ENCODE measurements at places on chromosomes 13 and 19.

- DNase-seq: no peak
Measured at GRCh38 chr19:48582168-48582567, 24.4 kb upstream of the SPACA4 start.

- DNase-seq: no peak
Measured at GRCh38 chr13:50241479-50241878, 226.2 kb downstream of the KCNRG start.

- DNase-seq: no peak
Measured at GRCh38 chr13:32045982-32046785, 14.6 kb downstream of the FRY start.

DNA sequence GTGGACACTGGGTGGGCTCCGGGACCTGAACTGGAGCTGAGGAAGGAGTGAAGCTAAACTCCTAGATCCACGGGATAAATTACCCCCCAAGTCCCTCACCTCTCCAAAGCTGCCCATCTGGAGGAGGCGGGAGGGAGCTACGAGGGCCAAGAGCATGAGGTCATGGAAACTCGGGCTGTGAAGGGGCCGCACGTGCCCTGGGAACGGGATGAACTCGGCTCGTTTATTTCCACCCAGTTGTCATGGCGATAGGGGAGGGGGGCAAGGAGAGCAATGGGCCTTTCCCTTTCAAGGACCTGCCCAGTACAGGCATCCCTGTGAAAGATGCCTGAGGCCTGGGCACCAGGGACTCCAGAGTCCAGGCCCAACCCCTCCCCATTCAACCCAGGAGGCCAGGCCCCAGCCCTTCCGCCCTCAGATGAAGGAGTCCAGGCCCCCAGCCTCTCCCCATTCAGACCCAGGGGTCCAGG, 3.8 kb downstream of the PPP1R12C start:
- DNase-seq: no peak

DNA sequence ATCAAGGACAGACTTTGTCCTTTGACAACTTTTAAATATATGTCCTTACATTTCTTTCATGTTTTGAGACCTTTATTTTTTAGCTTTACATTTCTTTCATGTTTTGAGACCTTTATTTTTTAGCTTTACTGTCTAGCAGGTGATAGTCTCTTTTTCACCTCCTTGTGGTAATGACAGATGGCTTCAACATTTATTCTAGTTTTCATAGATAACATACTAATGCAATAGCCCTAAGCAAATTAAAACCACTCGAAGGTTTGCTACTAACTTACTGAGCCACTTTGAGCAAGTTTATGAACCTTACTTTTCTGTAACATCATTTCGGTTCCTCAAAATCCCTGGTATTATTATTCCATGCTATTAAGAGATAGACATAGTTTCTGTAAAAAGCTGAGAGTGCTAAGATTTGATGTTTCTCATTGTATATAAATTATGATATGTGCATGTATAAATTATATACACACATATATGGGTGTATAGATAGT, 4.5 kb downstream of the DACH1 start:
- no peak for DNase-seq

- no peak for DNase-seq
Measured at GRCh38 chr19:5281588-5281987, 59.0 kb downstream of the PTPRS start.

GRCh38 chr13:95470574-95471366, 81.8 kb upstream of the CLDN10 start:
- DNase-seq: no peak

GRCh38 chr13:24097667-24098066, 62.9 kb upstream of the SPATA13 start:
- no peak for DNase-seq

DNA sequence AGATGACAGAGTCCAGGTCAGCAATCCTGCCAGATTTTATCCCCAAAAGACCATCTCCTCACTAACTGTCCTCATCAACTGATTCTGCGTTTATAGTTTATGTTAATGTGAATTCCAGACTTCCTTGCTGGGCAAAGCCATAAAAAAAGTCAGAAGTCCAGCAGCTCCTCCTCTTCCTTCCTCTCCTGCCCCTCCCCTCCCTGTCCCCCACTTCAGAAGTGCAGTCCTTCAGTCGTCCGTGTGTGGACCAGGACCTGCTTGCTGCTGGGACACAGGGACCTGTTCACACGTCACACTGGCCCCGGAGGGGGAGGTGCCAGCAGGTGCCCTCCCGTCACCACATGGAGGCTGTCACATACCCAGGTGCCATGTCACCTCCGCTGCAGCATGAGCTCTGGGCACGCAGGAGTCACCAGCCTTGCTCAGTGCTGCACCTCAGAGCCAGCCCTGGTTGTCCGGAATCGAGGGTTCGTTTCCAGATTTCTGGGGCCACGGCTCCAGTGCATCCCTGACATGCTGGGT, 4.0 kb upstream of the MCF2L start:
- no peak for DNase-seq

DNA sequence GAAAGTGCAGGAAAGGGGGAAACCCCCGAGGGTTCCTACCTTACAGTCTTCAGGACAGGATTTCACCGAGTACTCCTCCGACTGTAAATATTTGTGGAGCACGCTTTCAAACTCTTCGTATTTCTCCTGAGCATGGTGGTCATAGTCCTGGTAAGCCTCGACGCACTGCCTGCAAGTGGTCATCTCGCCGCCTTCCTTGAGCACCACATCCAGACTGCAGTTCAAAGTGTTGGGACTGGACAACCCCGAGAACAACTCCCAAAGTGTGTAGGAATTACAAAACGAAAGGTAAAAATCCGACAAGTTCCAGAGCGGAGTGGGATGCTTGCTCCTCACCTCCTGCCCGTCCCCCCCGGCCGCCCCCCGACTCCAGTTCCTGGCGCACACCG, 349.7 kb downstream of the LIG4 start:
- DNase-seq: no peak

GRCh38 chr19:14840206-14840605, 5.2 kb upstream of the OR7A5 start:
- no peak for DNase-seq

DNA sequence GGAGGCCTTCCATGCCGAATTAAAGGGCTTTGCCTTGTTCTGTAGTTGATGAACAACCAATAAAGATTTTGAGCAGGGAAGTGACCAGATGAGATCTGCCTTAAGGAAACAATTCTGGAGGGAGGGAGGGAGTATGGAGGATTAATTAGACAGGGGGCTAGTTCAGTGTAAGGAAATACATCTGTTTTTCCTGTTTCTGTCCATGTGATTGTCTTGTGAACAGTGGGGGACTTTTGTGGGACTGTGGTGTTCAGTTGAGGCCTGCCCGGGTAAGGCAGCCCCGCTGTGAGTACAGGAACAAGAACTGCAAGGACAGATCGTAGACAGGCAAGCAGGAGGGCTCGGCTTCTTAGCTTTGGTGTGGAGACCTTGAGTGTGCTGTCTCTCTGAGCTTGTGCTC, 59.0 kb downstream of the DGKH start:
- DNase-seq: no peak

DNA sequence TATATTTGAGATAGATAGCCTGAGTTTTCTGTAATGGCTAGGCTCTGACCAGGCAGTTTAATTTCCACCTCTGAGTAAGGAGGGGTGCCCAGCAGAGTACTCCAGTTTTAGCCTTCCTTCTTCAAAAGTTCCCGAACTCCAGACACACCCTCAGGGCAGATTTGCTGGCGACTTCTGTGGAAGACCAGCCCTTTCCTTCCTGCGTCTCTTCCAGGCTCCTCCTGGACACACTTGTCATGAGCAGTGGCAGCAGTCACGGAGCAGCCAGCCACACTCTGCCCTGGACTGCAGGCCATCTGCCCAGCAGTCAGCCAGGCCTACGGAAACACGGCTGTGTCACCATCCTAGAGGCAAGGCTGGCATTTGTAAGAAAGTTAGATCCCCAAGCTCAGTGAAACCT, 6.6 kb upstream of the FLT1 start:
- DNase-seq: no peak

DNA sequence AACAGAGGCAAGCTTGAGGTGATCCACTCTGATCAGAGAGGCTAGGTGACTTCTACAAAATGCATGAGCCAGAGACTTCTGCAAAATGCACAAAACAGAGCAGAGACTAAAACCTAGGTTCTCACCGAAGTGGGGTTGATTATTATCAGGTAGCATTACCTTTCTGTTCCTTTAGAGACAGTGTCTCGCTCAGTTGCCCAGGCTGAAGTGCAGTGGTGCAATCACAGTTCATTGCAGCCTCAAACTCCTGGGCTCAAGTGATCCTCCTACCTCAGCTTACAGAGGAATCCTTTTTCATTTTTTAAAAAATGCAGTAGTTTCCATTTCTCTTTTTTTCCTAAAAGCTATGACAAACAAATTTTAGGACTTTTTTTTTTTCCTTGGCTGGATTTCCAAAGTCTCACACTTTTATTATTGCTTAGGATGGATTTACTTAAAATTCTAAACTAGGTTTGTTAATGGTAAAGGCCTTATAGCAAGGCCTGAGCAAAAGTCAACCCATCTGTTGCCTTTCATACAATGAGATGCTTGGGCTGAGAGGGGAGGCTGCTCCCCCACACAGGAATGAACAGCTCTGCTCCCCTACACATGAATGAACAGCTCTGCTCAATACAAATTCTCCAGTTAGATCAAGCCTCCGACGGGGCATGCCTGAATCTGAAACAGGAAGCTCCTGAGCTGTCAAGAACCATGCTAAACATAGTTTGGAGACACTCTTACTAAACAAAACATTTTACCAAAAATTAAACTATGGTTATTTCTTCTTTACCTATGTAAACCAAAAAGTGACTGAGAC, 18.8 kb upstream of the TNFRSF19 start:
- DNase-seq: no peak

GRCh38 chr13:50917572-50917971, 8.0 kb downstream of the RNASEH2B start:
- DNase-seq: no peak

- DNase-seq: peak; percentile 15
Measured at GRCh38 chr13:27001705-27002104, 169.9 kb downstream of the USP12 start.

DNA sequence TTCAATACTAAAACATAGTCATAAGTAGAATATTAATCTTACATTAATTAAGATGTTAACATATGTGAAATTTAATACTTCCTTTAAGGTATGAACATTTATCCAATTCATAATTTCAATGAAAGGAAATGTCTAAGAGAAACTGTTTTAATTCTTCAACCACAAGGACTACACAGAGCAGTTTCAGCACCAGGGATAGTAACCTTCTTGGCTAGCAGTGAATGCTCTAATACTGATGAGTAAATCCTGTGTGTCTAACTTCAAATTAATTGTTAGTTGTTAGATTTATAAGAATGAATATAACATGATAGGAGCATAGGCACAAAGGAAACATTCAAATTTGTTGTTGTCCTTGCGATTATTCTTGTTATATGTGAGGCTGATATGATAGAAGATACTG, 15.6 kb upstream of the NBEA start:
- no peak for DNase-seq

DNA sequence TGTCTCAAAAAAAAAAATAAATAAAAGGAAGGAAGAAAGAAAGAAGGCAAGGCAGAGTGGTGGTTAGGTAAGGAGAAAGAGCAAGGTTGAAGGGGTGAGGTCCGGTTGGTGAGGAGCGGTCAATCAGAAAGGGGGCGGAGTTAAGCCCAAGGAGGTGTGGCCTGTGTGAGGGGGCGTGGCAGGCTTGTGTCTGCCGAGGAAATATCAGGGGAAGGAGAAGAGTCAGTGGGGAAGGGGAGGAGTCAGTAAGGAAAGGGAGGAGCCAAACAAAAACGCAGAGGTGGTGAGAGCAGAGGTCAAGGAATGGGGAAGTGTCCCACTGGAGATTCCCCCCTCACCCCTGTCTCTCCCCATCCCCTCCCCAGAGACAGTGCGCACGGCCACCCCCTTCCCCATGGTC, 5.9 kb downstream of the CACNG7 start:
- DNase-seq: no peak

DNA sequence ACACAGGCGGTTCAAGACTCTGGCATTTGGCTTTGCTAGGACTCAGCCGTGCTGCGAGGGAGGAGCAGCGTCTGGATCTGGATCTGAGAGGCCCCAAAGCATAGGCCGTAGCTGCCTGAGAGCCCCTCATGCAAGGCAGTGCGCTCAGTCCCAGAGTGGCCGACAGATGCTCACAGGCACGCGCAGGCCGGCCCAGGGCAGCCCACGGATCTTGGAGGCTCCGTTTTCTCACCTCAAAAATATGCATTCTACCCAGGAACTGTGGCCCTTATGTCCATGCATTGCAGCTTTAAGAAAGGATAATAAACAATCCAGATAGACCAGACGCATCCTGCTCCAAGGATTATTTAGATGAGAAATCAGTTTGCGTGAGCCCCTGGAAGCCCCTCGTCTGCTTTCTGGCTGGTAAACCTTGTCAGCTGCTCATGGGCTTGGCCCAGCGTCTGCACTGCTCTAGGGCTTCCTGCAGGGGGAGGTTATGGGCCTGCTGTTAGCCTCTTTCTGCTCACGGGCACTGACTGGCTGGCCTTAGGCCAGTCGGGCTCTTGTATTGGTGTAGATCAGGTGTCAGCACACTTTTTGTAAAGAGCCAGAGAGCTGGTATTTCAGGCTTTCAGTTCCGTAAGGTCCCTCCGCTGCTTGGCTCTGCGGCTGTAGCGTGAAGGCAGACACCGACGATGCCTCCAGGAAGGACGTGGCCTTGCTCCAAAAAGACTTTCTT, 24.2 kb downstream of the TEX29 start:
- peak; percentile 88 for DNase-seq

DNA sequence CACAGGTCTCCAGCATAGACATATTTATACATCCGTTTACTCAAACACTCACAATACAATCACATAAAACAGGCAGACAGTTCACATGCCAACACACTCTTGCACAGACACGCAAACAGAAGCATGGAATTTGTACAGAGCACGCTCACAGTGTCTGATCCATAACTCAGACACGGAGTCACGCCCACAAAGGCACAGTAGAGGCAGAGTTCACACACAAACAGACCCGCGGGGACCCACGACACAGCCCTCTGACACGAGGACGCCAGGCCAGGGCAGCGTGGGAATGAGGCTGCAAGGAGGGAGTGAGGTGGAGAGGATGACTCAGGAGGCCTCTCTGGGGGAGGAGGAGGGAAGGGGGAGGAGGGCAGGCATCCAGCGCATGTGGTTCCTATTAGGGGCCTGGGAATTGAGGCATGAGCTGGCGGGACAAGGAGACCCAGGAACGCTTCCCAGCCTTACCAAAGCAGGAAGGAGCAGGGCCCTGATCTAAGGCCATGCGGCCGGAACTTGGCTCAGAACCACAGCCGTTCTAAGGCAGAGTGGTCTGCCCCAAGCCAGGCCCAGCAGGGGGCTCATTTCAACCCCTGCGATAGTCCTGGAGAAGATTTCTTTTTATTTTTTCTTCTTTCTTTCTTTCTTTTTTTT, 9.1 kb upstream of the OLFM2 start:
- no peak for DNase-seq

GRCh38 chr19:17107546-17108452, 32.2 kb downstream of the MYO9B start:
- DNase-seq: peak; percentile 60

- no peak for DNase-seq
Measured at GRCh38 chr19:42367929-42368328, 22.2 kb downstream of the CNFN start.

- no peak for DNase-seq
Measured at GRCh38 chr19:28449803-28450202, 763.1 kb downstream of the UQCRFS1 start.
